ENCODE measurements at places on chromosomes 12 and 14.
A peak's percentile ranks its signal among the peaks of the same experiment; 100 is the strongest.

GRCh38 chr12:125487336-125487735 is 422.1 kb downstream of the AACS start:
- no peak for DNase-seq

DNA sequence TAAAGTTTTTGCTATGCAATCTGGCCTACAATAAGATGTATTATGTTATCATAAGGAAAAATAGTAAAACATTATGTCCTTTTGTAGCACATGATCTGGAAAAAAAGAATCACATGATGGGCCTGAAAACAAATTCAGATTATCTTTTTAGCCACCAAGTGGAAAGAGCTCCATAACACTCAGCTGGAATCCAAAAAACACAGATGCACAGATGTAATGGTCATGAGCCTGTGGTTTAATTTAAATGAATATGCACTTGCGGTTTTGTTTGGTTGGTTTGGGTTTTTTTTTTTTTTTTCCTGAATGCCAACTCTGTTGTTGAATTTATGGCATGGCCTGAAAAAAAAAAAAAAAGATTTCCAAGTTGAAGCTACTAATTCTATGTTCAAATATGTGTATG is 4.1 kb downstream of the KCNC2 start:
- DNase-seq = no peak

DNA sequence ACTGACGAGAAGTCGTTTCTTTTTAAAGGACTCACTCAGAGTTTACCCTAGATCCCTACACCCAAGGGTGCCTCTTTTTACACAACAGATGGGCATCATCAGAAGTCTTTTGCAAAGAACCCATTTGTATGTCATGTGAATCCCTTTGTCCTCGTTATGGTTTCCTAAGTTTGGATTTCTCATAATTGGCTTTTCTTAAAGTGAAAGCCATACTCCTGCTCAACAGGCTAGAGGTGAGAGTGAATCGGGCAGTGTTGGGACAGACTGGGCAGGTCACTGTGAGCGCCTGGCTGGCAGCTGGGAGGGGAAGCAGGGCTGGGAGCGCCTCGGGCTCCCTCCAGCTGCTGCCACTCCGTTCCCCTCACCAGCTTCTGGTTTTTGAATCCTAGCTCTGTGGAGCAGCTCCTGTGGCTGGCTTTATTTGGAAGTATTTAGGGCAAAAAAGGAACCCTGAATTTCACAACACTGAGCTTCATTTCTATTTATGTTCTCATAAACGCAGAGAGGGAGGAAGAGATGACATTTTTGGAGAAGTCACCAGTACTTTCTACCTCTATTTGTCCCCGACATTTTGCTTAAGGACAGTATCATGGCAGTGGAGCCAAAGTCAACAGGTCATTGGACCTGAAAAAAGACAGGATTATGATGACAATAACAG is 63.8 kb upstream of the ACTN1 start:
- no peak for DNase-seq

GRCh38 chr12:120529641-120530417 is 871 bp upstream of the COQ5 start:
- peak; percentile 54 for DNase-seq

GRCh38 chr14:71541973-71542690 is 390.1 kb upstream of the RGS6 start:
- no peak for DNase-seq
